Bladder microvascular endothelial cell (primary cell): ENCODE measurements at places on chromosomes 5 and 9. TPM values are rescaled to one million over a fixed set of nuclear protein-coding genes. Genes with fewer than 3 reads are reported as not detected.

The IL3 gene
- not detected in 2 replicates for total RNA-seq

The GPR21 gene
- total RNA-seq: 0.16 and 3.8 TPM in 2 replicates

The PLAC8L1 gene
- total RNA-seq: not detected in 2 replicates

The CARTPT gene
- total RNA-seq: not detected in 2 replicates

The TSLP gene
- under 0.01 and 0.06 TPM in 2 replicates for total RNA-seq

The FST gene
- total RNA-seq: 3.2 and 16.4 TPM in 2 replicates

The IGFBPL1 gene
- 0.25 TPM in 1 of 2 replicates, not detected in the other for total RNA-seq

The PCDHGB5 gene
- 8.1 and 23.0 TPM in 2 replicates for total RNA-seq

The GAS1 gene
- 0.63 and 1.9 TPM in 2 replicates for total RNA-seq
